ENCODE measurements at places on chromosomes 3 and 15.
A peak's percentile ranks its signal among the peaks of the same experiment; 100 is the strongest.

GRCh38 chr3:197256836-197257444, 41.5 kb downstream of the DLG1 start:
- DNase-seq = no peak

DNA sequence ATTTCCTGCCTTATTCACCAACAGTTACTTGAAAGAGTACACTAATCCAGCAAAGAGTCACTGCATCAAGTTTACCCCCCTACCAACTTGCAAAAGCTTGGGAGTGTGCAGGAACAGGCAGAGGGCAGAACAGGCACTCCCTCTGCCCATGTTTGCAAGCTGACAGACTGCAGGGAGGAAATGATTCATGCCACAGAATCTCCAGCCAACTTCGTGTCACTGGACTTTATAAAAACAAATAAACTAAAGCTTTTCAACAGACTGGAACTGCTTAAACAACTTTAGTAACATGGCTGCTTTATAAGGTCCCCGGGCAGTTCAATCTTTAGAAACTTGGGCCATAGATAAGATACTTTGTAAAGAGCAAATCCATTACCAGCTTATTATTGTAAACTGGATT, 129.5 kb downstream of the THRB start:
- peak; percentile 46 for DNase-seq

- DNase-seq = no peak
Measured at GRCh38 chr15:92273723-92274122, 120.0 kb upstream of the ST8SIA2 start.

GRCh38 chr3:4091786-4092185, 211.4 kb upstream of the SETMAR start:
- no peak for DNase-seq

- no peak for DNase-seq
Measured at GRCh38 chr3:46849045-46849631, 14.1 kb downstream of the MYL3 start.

GRCh38 chr3:48069339-48069738, 53.1 kb upstream of the MAP4 start:
- DNase-seq = no peak

GRCh38 chr3:3772920-3773319, 26.3 kb upstream of the LRRN1 start:
- DNase-seq = no peak
